ENCODE measurements at places on chromosomes 12 and 14.

DNA sequence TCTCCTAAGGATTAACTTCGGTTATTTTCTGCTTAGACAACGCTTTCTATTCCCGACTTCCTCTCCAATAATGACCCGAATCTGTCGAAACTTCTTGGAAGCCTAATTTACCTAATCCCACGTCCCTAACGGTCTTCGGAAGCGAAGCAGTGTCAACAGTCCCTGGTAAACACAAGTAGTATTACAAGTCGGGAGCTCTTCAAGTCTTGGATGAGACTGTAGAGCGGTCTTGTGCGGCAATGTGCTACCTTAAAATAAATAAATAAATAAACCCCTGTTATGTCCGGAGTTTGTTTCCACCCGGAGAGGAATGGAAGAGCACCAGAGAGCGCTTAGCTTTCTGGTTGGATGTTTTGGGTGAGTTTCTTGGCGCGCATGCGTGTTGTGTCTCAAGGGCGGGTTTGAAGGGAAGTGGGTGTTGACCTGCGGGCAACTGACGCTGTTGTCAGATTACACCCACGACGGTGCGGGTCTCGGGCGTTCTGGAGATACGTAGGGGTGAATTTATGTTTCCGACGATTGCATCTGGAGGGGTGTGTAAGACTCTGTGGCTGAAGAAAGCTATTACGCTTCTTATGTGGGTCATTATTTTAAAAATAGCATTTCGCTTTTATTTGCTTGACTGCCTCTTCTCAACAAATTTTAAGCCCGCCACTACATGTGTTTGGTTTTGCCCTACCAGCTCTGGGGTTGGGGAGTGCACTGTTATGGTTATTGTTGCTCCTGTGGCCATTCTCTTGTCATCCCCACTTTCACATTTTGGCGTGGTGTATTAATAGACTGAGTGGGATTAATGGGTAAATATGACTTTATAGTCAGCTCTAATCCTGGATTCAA lies at the start of the genes KIAA0586 and TIMM9:
KIAA0586 (plus strand) TSS at position 439 of the 837 bp plus-strand sequence. CDS start 546 bp downstream, outside the sequence.
TIMM9 (minus strand) TSS at position 251 of the 837 bp plus-strand sequence. CDS start 15,586 bp downstream, outside the sequence.
- DNase-seq: peak; percentile 95

- DNase-seq: peak; percentile 15
Observed at GRCh38 chr12:108729612-108730364, 1.5 kb downstream of the CORO1C start.

GRCh38 chr14:64556526-64556925 lies 6.8 kb downstream of the PPP1R36 start:
- no peak for DNase-seq

DNA sequence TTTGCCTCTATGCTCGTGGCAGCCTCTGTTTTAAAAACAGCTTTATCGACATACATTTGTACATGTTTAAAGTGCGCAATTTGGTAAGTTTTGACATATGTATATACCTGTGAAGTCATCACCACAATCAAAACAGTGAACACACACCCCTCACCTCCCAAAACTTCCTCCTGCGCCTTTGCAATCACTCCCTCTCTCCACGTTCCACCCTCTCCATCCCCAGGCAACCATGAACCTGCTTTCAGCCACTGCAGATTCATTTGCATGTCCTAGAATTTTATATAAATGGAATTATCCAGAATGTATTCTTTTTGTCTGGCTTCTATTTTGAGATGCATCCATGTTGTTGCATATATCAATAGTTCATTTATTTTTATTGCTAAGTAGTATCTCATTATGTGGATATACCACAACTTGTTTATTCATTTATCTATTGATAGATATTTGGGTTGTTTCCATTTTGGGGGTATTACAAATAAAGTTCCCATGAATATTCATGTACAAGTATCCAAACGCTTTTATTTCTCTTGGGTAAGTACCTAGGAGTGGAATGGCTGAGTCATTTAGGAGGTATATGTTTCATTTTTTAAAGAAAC lies 15.5 kb upstream of the CHGA start:
- no peak for DNase-seq

- DNase-seq: no peak
Observed at GRCh38 chr14:44701563-44702263, 194.6 kb upstream of the FSCB start.

DNA sequence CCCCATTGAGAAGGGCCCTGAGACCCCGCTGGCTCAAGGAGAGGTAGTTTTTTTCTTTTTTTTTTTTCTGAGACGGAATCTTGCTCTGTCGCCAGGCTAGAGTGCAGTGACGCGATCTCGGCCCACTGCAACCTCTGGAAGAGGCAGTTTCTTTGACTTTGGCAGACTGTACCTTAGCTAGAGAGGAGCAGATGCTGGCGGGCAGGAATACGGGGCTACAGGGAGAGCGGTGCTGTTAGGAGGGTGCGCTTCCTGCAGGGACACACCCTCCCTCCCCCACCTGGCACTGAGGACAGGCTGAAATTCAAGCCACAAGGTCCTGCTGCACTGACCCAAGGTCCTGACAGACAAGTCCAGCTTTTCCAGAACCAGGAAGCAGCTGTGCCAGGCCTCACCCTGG lies 32.2 kb upstream of the NUDT14 start:
- DNase-seq: no peak

GRCh38 chr12:122088179-122088810 lies 9.7 kb downstream of the MLXIP start:
- no peak for DNase-seq

- no peak for DNase-seq
Observed at GRCh38 chr12:124917841-124918621, 3.6 kb upstream of the UBC start.

DNA sequence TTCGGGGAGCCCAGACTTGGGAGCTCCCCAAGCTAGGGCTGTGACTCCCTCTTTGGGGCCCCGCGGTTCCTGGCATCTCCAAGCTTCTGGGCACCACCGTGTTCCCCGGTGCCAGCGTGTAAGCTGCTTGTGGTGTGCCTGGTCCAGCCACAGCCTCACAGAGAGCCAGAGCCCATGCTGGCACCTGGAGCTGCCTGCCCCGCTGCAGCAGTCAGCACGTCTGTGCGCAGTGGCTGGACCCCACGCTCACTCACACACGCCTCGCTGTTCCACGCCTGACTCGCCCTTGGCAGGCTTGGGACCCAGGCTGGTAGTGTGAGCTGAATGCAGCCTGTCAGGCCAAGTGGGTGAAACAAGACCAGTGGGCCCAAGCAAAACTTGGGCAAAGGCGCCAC lies 34.5 kb downstream of the APAF1 start:
- no peak for DNase-seq

DNA sequence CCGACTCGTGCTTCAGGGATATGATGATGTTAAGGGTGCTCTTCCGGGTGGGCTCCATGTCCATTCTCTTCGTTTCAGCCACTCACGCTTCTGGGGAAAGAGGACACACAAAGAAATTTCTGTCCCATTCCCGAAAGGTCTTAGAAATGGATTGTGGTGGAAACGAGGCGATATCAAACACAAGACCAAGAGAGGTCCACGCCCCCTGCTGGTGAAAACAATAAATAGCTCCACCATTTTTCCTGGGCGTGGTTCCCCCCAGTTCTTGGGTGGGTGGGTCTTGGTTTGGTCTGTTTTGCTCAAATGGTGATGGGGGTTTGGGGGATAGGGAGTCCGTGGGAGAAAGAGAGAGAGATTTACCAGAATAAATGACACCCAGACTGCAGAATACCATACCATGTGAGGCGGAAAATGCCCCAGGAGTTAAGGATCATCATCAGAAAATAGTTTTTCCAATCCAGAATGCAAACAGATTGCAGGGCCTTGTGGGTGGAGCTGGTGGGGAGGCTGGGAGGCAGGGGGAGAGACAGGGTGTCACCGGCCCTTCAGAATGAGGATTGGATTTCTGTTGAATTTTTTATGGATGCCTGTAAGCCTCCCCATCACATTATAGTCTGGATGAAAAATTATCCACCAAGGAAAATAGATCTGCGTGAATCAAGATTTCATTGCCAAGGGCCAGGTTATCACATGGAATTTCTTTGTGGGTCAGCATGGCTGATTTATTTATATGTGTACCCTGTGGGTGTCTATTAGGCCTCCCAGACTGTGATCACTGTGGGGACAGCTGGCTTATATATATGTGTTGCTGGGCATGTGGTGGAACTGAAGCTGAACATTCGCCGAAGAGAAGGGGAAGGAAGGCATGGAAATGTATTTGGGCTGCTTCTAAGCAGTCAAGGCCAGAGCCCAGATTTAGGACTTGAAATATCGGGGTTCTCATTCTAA lies 55.8 kb downstream of the SRRM4 start:
- DNase-seq: no peak

GRCh38 chr12:5213336-5213735 lies 169.7 kb downstream of the KCNA5 start:
- no peak for DNase-seq

- no peak for DNase-seq
Observed at GRCh38 chr12:18752280-18752920, 14.5 kb downstream of the CAPZA3 start.

DNA sequence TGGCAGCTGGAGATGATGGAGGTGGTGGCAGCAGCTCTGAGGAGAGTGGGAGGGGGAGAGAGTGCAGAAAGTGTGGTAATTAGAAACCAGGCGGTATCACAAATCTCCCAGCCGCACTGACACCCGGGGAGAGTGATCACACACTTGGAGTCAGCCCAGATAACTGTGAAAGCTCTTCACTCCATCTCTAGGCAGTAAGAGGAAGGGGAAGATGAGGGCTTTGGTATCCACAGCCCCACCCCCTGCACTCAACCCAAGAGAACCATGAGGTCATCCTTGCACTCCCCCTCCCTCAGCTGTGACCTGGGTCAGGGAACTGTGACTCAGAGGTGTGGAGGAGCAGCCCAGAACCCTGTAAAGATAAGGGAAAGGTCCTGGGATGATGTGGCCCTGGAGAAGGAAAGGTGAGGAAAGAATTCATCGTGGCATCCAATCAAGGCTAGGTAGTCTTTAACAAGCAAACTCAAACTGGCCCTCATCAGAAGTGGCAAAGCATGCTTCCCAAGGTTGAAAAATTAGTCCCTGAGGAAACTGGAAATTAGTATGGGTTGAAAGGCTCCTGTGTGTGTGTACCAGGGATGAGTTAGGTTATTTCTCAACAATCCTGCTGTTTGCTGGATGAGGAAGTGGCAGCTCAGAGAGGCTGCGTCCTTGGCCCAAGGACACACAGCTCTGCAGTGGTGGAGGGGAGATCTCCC lies 111.0 kb upstream of the LHX5 start:
- DNase-seq: no peak

DNA sequence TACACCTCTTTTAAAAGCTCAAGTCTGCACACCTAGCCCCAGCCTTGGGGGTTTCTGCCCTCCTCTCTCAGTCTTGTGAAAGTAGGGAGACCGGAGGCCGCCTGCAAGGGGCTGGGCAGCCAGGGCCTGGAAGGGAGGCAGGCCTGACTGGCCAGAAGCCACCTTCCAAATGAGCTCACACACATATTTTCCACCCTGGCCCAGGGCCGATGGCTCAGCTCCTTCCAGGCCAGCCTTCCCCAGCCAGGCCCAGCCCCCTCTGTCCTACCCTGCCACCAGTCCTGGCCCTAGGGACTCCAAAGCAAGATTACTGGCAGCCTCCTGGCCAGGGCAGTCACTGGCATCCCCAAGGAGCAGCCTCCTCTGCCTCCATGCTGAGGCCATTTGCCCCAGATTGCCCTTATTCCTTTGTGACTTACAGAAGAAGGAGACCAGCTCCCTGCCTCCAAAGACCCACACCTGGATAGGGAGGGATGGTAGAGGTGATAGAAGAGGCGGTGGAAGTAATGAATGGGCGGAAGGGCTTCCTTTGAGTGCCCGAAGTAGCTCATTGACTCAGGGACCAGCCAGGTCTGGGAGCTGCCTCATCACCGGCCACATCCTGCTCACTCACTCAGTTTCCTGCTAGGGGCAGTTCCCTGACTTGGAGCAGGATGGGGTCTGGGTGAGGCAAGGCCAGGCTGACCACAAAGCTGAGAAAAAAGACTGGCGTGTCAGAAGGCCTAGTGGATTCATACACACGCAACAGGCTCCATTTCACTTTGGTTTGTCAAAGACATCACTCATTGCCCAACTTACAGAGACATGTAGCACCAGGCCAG lies 14.8 kb downstream of the MMP14 start:
- peak; percentile 48 for DNase-seq

GRCh38 chr12:125208942-125209341 lies 143.7 kb downstream of the AACS start:
- DNase-seq: no peak

DNA sequence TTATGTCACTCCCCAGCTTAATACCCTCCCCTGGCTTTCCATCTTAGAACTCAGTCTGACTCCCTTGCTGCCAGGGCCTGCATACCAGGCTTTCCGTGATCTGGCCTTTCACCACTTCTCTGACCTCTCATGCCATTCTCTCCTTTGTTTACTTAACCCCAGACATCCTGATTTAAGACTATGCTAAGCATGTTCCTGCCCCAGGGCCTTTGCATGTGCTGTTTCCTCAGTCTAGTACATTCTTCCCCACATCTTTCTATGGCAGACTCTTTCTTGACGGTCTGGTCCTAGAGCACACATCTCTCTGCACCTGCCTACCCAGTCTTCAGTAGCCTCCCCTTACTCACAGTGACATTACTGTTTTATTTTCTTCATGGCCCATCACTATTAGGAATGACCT lies 42.2 kb downstream of the PLXNC1 start:
- no peak for DNase-seq

DNA sequence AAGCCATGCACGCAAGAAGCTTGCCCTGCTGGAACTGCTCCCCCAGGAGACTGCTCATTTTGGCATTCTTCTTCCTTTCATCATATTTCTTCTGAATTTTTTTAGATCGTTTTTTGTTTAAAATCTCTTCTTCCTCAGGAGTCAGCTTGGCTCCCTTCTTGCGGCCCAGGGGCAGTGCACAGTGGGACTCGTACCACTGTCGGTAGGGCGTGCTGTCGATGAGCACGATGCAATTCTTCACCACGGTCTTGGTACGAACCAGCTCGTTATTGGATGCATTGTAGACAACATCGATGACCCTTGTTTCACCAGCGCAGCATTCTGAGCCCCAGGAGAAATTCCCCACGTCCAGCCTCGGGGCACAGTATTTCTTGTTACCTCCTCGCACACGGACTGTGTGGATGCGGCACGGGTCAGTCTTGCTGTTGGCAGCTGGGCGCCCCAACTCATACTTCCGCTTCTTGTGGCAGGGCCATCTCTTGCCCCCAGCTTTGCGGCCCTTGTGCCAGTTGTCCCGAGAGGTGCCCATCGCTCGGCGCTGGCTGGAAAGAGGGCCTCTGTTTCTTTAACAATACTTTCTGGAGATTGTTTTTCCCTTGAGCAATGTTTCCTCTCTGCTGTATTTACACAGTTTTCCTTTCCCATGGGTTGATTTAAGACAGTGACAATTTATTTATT lies 452.4 kb downstream of the TMEM121 start:
- no peak for DNase-seq

DNA sequence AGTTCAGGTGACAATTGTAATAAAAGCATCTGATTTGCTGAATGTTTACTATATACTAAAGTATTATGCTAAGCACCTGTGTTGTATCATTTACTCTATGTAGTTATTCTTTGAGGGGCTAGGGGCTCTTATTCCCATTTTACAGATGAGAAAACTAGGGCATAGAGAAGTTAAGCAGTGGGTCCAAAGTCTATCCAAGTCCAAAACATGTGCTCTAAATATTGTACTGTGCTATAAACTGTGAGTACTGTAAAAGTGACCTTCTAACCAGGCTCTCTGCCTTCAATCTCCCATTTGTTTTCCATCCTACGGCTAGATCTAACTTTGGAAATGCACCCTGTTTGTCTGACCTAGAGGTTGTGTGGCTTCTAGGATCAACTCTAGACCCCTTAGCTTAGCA lies 9.0 kb downstream of the ACVR1B start:
- DNase-seq: no peak

GRCh38 chr14:72573725-72574417 lies 320.0 kb downstream of the DPF3 start:
- no peak for DNase-seq
